ENCODE measurements at places on chromosomes 4 and X.

GRCh38 chr4:63458010-63458409 lies 951.2 kb downstream of the TECRL start:
- DNase-seq: no peak

DNA sequence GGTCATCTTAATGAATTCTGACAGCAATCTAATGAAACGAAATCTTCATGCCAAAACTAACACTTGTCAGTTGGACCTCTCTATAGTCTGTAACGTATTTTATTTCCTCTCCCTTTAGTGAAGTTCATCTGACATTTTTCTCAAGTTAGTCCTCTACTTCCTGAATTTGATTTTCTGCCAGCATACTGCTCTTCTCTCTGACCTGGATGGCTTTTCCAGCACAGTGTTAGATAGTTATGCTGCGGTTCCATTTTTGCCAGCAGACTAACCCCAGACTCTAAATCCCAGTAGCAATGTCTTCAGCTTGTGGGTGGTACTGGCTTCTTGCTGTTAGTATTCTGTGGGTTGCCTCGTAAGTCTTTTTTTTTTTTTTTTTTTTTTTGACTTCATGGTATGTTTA lies 146.7 kb upstream of the VEGFC start:
- DNase-seq: no peak

- no peak for DNase-seq
Observed at GRCh38 chr4:5969777-5970176, 48.5 kb downstream of the C4orf50 start.

DNA sequence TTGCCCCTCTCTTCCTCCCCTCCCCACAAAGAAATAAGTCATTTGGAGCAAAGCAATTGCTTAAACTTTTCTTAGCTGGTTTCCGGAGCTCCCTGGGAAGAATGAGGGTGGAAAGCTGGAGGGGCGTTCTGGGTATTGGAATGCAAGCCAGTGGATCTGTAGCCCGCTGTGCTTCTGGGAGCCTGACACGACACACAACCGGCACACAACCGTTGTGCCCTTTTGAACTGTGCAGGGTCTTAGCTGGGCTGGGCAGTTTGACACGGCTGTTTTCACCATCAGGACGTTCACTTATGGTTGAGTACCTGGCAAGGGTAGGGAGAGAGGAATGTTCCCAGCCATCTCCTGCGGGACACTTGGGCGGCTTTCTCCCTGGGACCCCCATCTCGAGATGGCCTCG lies 38.3 kb downstream of the SHROOM2 start:
- DNase-seq: no peak

Measured in activated T-helper 2 cell treated with anti-CD3 and anti-CD28 coated beads, Interferon-gamma antibody, Interleukin-2, Interleukin-4, amounts not matched to agents 10 μg/mL and 5 μg/mL and 100 μg/mL, durations not matched to agents 14 hours and 24 hours and 36 hours (primary cell).